ENCODE measurements at places on chromosomes 13 and 19.

DNA sequence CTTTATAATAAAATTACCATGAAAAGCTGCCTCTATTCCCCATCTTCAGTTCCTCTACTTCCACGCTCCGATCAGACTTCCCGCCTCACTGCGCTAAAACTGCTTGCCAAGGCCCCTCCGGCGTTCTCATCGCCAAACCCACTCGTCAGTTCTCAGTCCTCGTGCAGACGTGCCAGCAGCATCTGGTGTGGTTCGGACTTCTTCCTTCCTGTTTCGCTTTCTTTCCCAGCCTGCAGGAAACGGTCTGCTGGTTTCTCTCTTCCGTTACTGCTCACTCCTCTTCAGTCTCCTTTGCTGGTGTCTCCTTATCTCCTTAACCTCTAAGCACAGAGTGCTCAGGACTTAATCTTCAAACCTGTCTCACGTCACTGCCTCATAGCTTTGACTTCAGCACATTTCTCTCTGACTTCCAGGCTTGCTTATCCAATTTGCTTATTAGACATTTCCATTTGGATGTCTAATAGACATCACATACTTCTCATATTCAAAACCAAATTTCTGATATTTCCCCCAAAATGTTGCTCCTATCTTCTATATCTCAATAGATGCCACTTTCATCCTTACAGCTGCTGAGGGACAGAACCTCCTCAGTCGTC lies 40.3 kb downstream of the RCBTB2 start:
- H3K27ac ChIP-seq = peak overlapping the region; percentile 28
- no peaks in the 10 kb centered on the region for H3K36me3 ChIP-seq
- no peaks in the 10 kb centered on the region for H3K4me1 ChIP-seq
- peak; percentile 27 for DNase-seq
- H3K4me3 ChIP-seq = no peak overlapping the region

DNA sequence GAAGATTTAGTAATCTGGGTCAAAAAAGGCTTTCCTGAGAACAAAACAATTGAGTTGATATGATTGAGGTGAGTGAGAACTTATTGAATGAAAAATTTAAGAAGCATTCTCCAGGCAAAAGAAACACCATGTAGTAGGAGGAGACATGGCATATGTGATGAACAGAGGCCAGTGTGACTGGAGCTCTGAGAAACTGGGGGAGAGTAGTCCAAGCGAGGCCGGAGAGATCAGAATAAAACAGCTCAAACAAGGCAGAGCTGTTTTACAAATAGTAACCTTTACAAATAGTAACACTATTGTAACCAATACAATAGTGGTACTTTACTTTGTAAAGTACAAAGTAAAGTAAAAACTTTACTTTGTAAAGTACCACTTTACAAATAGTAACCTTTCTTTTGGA lies 1159.1 kb downstream of the PCDH9 start:
- DNase-seq = no peak
- H3K36me3 ChIP-seq = no peaks in the 10 kb centered on the region
- H3K27ac ChIP-seq = no peak overlapping the region

DNA sequence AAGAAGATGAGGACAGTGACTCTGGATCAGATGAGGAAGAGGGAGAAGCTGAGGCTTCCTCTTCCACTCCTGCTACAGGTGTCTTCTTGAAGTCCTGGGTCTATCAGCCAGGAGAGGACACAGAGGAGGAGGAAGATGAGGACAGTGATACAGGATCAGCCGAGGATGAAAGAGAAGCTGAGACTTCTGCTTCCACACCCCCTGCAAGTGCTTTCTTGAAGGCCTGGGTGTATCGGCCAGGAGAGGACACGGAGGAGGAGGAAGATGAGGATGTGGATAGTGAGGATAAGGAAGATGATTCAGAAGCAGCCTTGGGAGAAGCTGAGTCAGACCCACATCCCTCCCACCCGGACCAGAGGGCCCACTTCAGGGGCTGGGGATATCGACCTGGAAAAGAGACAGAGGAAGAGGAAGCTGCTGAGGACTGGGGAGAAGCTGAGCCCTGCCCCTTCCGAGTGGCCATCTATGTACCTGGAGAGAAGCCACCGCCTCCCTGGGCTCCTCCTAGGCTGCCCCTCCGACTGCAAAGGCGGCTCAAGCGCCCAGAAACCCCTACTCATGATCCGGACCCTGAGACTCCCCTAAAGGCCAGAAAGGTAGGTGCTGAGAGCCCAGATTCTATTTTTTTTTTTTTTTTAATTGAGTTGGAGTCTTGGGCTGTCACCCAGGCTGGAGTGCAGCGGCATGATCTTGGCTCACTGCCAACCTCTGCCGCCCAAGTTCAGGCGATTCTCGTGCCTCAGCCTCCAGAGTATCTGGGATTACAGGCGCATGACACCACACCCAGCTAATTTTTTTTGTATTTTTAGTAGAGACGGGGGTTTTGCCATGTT lies 2.3 kb downstream of the PPP1R15A start:
- peak overlapping the region; percentile 58 for H3K4me3 ChIP-seq
- H3K27me3 ChIP-seq = no peaks in the 10 kb centered on the region
- peaks cover 23% of the 10 kb centered on the region for H3K4me1 ChIP-seq
- no peak for DNase-seq
- peak overlapping the region; percentile 99 for H3K27ac ChIP-seq

GRCh38 chr13:100089465-100090032 lies 656 bp downstream of the PCCA start:
- peak overlapping the region; percentile 92 for H3K4me3 ChIP-seq
- H3K4me1 ChIP-seq = peaks cover 4% of the 10 kb centered on the region
- no peaks in the 10 kb centered on the region for H3K36me3 ChIP-seq

DNA sequence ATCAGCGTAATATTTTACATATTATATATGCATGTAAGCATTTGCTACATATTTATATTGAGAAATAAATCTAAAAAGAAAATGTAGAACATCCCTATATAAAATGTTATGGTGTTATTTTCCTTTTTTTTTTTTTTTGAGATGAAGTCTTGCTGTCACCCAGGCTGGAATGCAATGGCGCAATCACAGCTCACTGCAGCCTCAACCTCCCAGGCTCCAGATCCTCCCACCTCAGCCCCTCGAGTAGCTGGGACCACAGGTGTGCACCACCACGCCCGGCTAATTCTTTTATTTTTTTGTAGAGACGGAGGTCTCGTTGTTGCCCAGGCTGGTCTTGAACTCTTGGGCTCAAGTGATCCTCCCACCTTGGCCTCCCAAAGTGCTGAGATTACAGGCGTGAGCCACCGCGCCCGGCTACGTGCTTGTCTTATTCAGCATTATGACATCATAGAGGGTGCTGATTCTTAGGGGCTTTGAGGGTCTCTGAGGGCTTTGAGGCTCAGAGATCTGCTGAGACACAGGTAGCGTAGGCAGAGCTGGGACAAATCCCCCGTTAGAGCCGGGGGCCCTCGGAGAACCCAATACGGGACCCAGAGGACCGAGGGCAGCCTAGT lies 101.9 kb downstream of the GADD45B start:
- no peak overlapping the region for H3K4me3 ChIP-seq
- H3K27ac ChIP-seq = peak overlapping the region; percentile 89
- no peak for DNase-seq
- H3K36me3 ChIP-seq = no peaks in the 10 kb centered on the region
- no peaks in the 10 kb centered on the region for H3K27me3 ChIP-seq

DNA sequence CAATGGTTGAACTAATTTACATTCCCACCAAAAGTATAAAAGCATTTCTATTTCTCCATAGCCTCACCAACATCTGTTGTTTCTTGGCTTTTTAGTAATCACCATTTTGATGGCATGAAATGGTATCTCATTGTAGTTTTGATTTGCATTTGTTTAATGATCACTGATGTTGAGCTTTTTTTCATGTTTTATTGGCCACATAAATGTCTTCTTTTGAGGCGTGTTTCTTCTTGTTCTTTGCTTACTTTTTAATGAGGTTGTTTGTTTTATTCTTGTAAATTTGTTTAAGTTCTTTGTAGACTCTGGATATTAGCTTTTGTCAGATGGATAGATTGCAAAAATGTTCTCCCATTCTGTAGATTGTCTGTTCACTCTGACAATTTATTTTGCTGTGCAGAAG lies 28.2 kb downstream of the ZNF714 start:
- H3K36me3 ChIP-seq = no peaks in the 10 kb centered on the region
- H3K4me3 ChIP-seq = no peak overlapping the region
- no peak for DNase-seq
- no peak overlapping the region for H3K27ac ChIP-seq
- H3K4me1 ChIP-seq = no peaks in the 10 kb centered on the region

GRCh38 chr19:46812977-46813838 lies 24.8 kb upstream of the SLC1A5 start:
- H3K4me1 ChIP-seq = peaks cover 5% of the 10 kb centered on the region
- no peak overlapping the region for H3K4me3 ChIP-seq
- H3K36me3 ChIP-seq = no peaks in the 10 kb centered on the region
- H3K27me3 ChIP-seq = no peaks in the 10 kb centered on the region

DNA sequence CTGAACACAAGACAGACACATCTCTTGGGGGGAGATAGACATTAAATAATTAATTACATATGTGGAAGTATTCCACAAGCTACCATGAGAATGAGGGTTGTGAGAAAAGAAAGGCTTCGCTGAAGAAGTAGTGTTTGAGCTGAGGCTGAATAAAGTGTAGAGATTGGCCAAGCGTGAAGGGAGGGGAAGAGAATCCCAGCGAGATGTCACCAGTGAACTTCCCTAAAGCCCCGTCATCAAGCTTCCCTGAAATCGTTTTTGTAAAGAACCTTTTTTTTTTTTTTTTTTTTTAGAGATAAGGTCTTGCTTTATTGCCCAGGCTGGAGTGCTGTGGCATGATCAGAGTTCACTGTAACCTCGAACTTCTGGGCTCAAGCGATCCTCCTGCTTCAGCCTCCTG lies 235.2 kb downstream of the KCNRG start:
- peaks cover 3% of the 10 kb centered on the region for H3K4me1 ChIP-seq
- DNase-seq = no peak
- H3K36me3 ChIP-seq = no peaks in the 10 kb centered on the region
- no peak overlapping the region for H3K4me3 ChIP-seq

DNA sequence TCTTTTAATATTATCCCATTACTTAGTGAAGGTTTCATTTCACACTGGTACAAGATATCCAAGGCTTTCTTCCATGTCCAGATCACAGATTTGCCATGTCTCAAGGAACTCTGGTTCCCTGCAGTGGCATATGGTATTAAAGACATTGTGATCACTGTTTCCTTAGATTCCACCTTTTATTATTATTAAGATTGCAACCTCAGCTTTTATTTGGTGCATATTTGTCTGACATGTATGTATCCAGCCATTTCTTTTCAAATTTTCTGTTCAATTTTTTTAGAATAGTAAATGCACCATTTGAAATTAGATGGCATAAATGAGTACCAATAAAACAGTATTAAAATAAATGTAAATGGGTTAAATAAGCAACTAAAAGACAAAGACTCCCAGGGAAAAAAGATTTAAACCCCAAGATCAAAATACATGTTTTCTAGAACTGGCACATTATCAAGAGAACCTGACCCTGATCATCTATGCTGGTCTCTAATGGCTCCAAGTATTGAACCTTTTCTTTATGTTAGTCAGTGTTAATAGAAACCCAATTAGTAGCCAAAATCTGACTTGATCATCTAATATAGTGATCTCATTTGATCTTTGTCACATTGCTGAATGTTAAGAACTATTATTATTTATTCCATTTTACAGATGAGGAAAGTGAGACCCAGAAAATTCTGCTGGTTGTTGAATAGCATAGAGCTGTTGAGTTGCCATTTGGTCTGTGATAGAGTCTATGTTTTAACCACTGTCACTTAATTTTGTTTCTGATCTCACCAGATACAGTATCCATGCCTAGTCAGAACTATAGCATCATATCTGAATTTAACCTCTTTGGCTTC lies at the start of gene OR10H4:
Gene OR10H4 (plus strand): TSS at position 786 of the 836 bp plus-strand sequence. CDS start 0 bp downstream, at position 786.
- H3K36me3 ChIP-seq = no peaks in the 10 kb centered on the region
- DNase-seq = no peak
- no peak within 1 kb of the TSS for H3K4me3 ChIP-seq
- no peaks in the 10 kb centered on the region for H3K27me3 ChIP-seq
- no peaks in the 10 kb centered on the region for H3K4me1 ChIP-seq
- H3K27ac ChIP-seq = no peak within 1 kb of the TSS

GRCh38 chr19:44712864-44713515 lies 14.0 kb downstream of the CEACAM16 start:
- H3K4me1 ChIP-seq = no peaks in the 10 kb centered on the region
- H3K27me3 ChIP-seq = no peaks in the 10 kb centered on the region
- no peak overlapping the region for H3K27ac ChIP-seq
- DNase-seq = no peak
- H3K4me3 ChIP-seq = no peak overlapping the region

GRCh38 chr19:1685046-1685445 lies 32.6 kb upstream of the TCF3 start:
- H3K27me3 ChIP-seq = peaks cover 34% of the 10 kb centered on the region
- H3K4me3 ChIP-seq = no peak overlapping the region
- no peaks in the 10 kb centered on the region for H3K4me1 ChIP-seq
- no peaks in the 10 kb centered on the region for H3K36me3 ChIP-seq
- no peak overlapping the region for H3K27ac ChIP-seq

- no peak overlapping the region for H3K27ac ChIP-seq
- no peaks in the 10 kb centered on the region for H3K27me3 ChIP-seq
- no peak for DNase-seq
Observed at GRCh38 chr13:27302643-27303262, 32.1 kb downstream of the RASL11A start.

DNA sequence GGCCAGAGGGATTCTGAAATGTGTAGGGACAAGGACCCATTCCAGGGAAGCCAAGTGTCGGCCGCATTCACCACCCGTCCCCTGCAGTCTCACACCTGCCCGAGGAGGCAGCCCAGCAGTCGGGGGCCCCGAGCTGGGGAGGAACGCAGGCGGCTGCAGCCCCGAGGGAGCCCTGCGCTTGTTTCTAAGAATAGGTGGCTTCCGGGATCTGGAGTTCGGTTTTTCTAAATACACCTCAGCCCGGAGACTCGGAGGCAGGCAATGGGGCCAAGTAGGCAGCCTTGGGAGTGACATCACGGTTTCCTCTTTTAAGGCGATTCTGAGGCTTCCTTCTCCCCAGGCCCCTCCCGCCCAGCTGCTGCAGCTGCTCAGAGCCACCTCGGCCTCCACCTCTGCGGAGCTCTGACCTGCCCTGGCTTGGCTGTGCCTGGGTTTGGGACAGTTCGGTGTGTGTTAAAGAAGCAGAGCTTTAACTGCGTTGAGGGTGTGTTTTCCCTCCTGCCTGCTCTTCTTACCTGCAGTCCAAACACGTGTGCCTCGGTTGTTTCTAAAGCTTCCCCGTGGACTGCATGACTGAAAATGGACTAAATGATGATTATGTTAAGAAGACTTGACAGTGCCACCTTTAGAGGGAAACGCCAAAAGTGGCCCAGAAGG lies 80.5 kb downstream of the COL4A2 start:
- H3K27me3 ChIP-seq = no peaks in the 10 kb centered on the region
- peak overlapping the region; percentile 71 for H3K27ac ChIP-seq
- peak; percentile 47 for DNase-seq
- peaks cover 18% of the 10 kb centered on the region for H3K4me1 ChIP-seq
- H3K36me3 ChIP-seq = no peaks in the 10 kb centered on the region

Data from hepatocyte (in vitro differentiated cells).